ENCODE measurements at places on chromosomes 1 and 21.
A peak's percentile ranks its signal among the peaks of the same experiment; 100 is the strongest.

GRCh38 chr21:42401820-42402251 is 1.9 kb upstream of the UBASH3A start:
- no peak for DNase-seq

GRCh38 chr1:100152271-100152670 is 19.3 kb downstream of the TRMT13 start:
- DNase-seq = no peak

DNA sequence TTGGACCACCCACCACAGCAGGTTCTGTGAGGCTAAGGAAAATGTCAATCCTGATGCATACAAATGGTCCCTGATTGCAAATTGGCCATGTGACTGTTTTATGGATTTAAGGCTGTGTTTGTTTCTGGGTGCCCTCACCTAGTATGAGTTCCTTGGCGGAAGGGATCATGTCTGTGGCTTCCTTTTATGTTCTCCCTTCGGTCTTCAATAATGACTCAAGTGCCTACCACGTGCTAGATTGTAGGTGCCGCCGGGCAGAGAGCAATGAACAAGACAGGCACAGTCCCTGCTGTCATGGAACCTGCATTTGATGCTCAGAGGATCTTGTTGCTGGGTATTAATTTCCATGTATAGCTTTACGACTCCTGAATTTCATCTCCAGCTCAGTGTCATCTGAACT is 9.8 kb upstream of the VWA5B1 start:
- no peak for DNase-seq

DNA sequence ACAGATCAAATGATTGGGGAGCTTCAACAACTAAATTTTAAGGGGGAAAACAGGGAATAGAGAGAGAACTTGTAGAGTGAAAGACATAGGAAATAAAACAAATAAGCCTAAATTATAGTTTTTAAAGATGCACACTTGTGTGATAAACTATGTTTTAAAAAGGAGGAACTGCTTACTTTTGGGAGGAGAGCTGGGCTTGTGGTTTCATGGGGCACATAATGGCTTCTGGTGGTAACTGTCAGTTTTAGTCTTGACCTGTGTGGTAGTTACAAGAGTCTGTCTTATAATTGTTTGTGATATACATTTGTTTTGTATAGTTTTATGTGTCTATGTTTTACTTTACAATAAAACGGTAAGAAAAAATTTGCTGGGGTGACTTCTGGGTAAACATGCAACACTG is 165.3 kb downstream of the COL24A1 start:
- no peak for DNase-seq

- peak; percentile 92 for DNase-seq
These were observed at the start of gene PRKCZ for GRCh38 chr1:2049718-2050431. Gene PRKCZ (plus strand): TSS chr1:2050411. CDS start chr1:2050631, 220 bp downstream.

DNA sequence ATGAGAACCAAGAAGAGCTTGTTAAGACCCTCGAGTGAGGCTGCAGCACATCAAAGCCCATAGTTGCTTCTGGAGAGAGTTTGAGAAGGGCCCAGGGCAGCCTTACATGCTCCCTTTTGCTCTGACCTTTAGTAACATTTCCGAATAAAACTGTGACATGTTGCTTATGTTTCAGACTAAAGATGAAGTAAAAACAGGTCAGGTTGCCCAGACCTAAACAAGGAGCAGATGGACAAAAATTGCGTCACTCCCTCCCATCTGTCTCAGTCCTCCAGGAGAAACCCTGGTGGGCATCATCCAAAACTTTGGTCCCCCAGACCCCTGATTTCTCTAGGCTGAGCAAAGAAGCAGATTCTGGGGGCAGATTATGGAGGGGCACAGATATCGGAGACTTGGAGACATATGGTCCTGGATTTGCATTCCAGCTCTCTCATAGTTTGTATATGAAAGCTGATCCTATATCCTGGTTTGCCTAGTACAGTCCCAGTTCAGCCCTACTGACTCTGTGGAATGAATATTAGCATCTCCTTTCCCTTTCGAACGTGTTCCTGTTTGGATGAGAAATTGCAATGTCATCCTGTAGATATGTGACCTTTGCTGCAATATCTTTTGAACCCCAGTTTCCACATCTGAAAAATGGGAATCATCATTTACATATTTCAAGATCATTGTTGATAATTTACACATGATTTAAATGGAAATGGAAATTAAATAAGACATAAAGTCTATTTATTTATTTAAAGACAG is 304.9 kb upstream of the USP24 start:
- DNase-seq = no peak

DNA sequence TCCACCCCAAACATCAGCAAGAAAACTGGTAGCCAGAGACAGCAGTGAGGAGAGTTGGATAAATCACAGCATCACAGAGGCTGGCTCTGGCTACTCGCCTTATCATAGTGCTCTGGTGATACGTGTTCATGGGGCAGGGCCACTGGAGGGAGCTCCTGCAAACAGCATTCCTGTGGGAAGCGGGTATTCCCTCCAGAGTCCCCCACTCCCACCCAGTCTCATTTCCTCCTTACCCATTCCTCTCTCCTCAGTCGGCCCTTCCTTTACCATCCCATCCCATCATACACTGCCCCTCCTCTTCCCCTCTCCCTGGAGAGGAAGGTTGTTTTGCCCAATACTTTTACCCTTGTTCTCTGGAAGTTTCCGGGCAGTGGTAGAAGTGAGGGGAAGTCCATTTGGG is 7.1 kb downstream of the NHLH2 start:
- DNase-seq = no peak

DNA sequence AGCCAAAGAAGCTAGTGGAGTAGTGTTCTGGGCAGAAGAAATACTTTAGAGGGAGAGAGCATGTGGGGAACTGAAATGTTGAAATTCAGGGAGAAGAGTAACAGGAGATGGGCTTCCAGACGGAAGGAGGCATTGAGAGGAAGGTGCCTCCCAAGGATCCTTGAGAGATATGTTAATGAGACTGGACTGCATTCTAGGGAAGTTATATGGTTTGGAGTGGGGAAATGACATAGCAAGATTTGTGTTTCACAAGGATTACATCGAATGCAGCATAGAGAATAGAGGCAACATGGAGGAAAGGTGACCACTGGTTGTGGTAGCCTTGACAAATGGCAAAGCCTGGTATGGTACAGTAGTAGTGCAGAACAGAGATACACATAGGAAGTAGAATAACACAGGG is 160.5 kb upstream of the HMCN1 start:
- DNase-seq = no peak

- DNase-seq = no peak
These were observed 50.6 kb upstream of the MRPS6 start for GRCh38 chr21:34022627-34023335.

DNA sequence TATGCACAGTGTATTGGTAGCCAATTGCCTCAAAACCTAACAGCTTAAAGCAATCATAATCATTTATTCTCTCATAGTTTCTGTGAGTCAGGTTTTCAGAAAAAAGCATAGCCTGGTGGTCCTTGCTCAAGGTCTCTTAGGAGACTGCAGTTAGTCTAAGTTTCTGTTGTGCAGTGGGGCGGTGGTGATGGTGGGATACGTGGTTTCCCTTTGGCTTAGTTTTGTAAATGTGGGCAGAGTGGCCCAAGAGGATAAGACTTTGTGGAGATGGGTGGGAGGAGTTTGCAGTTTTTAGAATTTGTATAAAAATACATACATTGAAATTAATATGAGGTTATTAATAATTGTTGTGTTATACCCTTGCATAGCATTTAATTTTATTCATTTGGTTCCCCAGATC is 68.6 kb downstream of the NOS1AP start:
- DNase-seq = no peak

DNA sequence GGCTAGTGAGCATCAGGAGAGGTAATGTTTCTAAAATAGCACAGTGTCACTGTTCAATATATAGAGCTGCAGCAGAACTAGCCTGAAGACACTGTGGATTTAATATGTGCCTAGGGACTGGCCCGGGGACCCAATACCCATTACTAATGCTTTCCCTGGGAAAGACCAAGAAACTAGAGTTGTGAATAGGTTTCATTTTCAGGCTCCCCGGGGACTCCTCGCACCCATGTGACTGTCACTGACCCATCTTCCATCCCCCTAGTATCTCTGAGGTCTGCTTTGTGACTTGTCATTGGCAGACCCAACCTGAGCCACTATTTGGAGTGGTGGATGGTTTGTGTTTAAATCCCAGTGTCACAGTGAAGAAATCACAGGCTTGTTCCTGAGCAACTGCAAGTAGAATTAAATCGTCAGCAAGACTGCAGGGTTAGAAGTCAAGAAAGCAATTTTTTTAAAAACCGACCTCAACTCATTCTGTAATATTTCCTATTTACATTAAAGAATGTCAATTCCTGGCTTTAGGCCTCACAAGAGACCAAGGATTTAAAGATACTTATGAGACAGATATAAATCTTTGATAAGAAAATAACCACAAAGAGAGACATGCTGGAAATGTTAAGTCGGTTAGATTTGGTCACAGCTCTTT is 130.0 kb upstream of the TNR start:
- no peak for DNase-seq

DNA sequence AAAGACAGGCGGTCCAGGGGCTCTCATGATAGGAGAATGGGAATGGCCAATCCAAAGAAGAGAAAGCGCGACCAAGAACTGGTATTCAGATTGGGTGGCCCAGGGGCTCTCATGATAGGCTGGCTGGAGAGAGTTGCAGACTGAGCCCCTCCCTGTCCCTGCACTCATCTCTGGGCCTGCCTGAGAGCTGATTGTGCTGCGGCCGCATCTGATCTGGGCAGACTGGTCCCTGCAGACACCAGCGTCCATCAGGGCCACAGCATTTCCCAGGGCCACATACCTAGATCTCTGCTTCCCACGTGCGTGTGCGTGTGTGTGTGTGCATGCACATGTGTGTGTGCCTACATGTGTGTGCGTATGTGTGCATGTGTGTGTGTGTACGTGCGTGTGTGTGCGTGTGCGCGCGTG is 30.4 kb upstream of the MAN1C1 start:
- DNase-seq = no peak

DNA sequence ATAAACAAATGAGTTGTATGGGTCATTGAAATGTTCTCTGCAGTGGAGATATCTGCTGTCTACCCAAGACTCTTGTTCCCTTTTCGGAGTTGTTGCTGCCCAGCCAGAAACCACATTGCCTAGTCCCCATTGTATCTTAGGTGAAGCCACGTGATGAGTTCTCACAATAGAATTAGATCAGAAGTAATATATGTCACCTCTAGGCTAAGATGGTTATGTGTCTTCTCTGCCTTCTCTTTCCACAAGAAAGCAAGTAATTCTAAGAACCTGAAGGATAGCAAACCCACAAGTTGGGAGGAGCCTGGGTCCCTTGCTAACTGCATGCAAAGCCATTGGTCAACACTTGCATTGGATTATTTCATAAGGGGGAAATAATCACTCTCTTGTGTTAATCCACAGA is 76.6 kb downstream of the ADCY10 start:
- no peak for DNase-seq

DNA sequence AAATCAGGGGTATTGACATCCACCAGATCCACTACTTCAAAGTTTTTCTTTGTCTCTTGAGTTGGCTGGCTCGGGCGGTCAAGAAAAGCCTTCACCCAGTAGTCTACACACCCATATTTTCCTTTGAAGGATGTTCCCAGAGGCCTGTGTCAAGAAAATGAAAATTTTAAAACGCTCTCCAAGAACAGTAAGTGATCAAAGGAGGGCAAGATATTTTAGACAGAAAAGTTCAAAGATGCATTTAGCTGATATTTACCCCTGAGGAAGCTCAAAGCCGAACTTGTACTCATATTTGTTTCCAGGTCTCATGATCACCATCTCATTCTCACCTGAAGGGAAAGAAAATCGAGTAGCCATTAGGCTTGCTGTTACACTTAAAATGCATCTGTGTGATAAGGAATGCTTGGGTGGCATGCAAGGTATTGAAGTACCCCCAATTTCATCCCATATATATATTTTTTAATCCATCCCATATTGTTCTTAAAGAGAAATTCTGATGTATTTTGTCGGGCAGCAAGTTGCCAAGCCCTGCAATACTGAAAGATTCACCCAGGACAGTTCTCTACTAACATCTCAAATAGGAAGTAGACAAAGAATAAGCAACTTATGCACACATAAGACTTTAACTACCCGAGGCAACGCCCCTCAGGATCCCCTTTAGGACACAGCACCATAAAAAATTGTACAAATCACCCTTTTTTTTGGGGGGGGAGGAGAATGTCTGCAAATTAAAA is 1.1 kb downstream of the TXNIP start:
- no peak for DNase-seq

GRCh38 chr1:4309676-4310320 is 344.6 kb upstream of the AJAP1 start:
- DNase-seq = no peak

DNA sequence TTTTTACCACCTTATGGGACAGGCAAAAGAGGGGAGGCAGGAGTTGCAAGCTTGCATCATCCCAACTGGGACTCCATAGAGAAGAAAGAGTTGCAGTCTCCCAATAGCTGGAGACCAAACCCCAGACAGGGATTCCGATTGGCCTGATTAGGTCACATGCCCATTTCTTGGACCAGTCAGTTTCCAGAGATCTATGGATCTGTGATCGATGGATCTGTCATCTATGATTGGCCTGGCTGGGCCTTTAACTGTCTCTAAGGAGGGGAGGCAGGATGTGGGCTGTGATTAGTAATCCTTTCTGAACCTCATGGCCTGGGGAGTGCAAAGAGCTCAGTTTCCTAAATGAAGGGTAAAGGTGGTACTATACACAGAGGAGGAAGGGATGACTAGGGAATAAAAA is 252.1 kb downstream of the MATN1 start:
- DNase-seq = peak; percentile 37

DNA sequence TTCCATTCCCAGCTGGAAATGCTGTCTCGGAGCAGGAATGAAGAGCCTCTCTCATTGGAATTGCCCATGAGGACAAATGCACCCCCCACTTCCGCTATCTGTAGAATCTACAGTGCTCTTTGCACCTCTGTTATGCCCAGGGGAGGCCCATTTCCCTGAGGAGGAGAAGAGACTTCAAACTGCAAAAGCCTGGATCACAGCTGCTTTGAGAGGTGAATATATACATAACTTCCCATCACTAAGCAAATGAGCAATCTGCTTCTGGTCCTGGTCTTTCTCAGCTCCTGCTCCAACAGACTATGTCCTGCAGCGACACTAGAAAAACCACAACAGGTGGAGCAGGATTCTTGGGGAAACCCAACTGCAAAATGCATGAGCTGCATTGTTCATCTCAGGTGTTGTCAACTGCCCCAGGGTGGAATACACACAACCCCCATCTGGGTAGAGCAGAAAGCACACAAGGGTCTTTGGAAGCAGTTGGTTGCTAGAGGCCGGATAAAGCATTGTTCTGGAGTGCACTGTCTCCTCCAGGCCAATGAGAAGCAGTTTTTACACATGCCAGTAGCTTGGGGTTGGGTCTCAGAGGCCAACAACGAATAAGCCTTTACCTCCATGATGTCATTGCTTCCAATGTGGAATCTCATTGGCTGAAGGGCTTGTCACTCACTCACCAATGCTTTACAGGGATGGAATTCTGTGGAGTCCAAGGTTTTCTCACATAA is 67.7 kb upstream of the RAB4A start:
- DNase-seq = peak; percentile 74

DNA sequence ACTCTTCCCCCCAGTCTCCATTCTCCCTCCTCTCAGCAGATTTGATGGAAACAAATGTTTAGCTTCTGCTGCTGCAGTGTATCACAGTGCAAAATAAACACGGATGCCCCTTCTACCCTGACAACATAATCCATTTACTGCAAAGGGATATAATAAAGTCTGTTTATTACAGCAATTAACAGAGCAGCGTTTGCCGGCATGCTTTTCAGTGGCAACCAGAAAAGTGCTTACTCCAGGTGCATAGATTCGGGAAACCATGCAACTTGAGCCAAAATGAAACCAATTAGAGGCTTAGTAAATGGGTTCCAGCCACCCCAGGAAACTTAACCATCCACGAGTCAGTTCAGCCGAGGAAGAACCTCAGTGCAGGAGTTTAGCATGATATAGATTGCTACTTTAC is 12.9 kb upstream of the LEMD1 start:
- no peak for DNase-seq

All from testis (tissue), 5 donors.